ENCODE measurements at places on chromosomes 13 and 19.

GRCh38 chr19:41335467-41335866, 18.3 kb downstream of the TGFB1 start:
- DNase-seq, result no peak

DNA sequence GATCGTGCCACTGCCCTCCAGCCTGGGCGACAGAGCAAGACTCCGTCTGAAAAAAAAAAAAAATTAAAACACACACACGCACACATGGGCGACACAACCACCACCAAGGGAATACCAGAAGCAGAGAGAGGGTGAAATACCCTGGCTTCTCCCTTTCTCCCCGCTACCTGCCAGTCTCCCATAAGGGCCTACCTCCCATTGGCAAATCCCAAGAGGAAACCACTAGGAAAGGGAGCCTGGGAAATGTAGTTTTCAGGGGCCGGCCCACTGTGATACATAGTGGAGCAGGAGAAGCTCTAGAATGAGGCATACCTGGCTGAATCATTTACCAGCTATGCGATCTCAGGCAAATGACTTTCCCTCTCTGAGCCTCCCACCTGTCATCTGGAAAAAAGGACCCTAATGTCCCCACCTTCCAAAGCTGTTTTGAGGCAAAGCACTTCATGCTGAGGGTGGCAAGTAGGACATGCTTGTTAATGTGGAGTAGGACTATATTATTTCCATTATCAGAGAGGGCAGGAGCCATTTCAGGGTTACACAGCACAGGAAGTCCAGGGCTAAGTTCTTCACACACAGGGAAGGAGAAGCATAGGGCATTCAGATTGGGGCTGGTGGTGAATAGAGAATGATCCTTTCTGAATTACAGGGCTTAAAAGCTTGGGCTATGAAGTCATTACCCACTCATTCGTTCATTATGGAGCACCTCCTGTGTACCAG, 14.3 kb upstream of the HNRNPUL1 start:
- no peak for DNase-seq

DNA sequence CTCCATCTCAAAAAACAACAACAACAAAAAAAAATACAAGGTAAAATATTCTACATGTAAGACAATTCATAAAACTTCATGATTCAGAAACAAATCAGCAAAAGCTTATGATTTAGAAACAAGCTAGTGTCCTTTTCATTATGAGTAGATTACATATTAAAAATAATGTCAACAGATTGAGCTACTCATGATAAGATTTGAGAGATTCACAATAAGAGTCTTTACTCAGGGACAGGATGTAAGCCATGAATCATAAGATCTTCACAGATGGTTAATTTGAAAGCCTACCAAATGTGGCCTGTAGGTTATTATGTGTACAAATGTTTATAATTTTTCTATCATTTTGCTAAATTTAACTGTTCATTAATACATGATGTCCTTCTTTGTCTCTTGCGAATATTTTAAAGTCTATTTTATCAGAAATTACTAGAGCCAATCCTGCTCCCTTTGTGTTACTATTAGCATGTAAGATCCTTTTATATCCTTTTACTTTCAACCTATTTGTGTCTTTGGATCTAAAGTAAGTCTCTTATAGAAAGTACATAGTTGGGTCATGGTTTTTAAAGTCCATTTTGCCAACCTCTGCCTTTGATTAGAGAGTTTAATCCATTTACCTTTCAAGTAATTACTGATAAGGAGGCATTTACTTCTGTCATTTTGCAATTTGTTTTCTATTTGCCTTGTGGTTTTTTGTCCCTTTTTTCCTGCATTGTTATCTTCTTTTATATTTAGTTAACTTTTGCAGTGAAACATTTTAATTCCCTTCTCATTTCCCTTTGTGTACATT, 68.3 kb upstream of the RXFP2 start:
- DNase-seq, result no peak

DNA sequence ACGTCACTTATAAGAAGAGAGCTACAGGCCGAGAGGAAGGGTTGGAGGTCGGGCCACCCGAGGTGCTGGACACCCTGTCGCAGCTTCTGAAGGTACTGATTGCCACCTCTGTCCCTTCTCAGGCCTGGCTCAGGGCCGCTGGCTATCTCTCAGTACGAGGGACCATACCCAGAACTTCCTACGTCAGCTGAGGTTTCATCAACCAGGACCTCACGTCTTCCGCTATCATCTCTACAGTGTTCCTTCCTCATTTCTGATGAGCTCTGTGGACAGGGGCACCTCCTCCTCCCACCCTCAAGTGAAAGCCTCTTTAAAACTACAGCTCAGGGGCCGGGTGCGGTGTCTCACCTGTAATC, 58.2 kb upstream of the USE1 start:
- DNase-seq, result no peak

DNA sequence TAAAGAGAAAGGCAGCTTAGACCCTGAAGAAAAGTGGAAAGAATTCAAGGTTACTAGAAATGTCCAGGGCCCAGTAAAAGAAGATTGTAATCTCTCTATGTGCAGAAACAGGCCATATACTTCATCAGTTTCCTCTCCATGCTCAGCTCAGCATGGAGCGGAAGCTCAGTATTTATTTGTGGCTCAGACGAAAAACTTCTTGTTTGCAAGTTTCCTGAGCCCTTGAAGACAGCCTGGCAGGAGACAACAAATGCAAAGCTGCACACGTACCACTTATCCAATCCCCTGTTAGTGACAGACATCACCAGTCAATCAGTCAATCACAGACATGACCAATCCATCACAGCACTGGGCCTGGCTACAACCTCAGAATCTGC, 8.1 kb upstream of the KLF2 start:
- DNase-seq, result no peak

DNA sequence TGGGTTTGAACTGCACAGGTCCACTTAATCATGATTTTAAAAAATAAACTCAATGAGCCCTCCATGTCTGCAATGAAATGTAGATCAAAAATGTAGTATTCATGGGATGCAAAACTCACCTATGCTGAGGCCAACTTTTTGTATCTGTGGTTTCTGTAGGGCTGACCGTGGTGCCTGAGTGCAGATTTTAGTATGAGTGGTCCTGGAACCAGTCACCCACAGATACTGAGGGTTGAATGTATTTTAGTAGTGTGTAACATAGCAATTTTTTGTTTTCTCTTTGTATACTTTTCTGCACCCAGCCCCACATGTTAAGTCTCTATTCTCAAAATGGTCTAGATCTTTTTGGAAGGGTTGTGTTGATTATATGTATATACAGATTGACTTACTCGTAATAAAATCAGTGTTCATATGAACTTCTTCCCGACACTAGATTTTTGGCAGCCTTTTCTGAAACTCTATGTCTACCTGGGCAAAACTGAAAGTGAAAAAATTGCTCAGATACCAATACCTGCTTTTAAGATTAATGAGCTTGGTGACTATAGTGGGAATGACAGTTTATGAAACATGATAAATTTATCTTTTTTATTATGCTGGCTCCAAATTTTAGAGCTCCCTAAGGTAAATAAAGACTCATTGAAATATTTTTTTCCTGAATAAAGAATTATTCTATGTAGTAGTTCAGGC, 51.6 kb downstream of the DNAJC15 start:
- no peak for DNase-seq

GRCh38 chr13:111915104-111915551, 151.8 kb upstream of the SOX1 start:
- no peak for DNase-seq

- DNase-seq, result no peak
Measured at GRCh38 chr13:34241332-34241731, 423.4 kb downstream of the RFC3 start.

DNA sequence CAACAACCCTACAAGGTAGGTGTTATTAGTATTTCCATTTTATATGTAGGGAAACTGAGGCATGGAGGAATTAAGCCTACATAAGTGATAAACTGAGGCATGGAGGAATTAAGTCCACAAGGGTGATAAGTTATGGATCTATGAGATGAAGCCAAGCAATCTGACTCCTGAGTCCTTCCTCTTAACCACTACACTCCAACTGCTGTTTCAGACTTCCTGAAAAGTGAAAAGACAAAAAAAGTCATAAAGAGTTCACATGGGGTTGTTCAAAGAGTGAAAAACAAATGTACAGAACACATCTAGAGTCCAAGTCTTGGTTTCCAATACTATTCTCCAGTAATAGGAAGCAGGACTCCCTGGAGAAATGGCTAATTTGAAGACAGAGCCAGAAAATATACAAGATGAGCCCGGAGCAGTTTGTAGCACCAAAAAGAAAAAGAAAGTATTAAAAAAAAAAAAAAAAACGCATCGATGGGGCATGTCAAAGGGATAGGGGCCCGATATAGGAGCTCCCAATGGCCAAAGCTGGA, 12.1 kb downstream of the CRYL1 start:
- DNase-seq, result no peak

- peak; percentile 43 for DNase-seq
Measured at GRCh38 chr13:48975101-48975855, 434 bp upstream of the FNDC3A start.

DNA sequence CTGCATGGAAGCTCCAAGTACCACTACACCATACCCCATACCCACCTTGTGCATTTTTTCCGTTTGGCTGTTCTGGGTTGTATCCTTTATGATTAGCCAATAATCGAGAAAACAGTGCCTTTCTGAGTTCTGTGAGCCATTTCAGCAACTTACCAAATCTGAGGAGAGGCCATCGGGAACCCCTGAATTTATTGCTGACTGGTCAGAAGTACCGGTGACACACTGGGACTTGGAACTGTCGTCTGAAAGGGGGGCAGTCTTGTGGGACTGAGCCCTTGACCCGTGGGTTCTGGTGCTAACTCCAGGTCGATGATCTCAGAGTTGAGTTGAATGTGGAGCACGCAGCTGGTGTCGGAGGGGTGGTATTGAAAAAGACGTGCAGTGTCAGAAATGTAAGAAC, 15.0 kb downstream of the UPF3A start:
- DNase-seq, result no peak

DNA sequence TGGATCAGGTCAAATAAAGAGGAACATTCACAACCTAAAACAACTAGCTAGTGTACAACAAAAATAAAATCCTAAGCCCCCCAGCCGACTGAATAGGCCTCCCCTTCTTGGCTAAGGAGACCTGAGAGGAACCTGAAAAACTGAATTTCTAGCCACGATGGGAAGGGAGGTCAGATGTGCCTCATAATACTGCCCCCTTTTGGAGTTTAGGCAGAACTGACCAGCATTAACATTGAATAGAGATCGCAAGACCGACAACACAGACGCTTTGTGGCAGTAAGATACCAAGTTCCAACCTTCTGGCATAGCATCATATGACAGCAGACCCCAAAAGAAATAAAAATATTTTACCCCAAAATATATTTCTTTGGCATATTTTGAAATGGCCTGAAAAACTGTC, 15.9 kb downstream of the CBY2 start:
- no peak for DNase-seq

DNA sequence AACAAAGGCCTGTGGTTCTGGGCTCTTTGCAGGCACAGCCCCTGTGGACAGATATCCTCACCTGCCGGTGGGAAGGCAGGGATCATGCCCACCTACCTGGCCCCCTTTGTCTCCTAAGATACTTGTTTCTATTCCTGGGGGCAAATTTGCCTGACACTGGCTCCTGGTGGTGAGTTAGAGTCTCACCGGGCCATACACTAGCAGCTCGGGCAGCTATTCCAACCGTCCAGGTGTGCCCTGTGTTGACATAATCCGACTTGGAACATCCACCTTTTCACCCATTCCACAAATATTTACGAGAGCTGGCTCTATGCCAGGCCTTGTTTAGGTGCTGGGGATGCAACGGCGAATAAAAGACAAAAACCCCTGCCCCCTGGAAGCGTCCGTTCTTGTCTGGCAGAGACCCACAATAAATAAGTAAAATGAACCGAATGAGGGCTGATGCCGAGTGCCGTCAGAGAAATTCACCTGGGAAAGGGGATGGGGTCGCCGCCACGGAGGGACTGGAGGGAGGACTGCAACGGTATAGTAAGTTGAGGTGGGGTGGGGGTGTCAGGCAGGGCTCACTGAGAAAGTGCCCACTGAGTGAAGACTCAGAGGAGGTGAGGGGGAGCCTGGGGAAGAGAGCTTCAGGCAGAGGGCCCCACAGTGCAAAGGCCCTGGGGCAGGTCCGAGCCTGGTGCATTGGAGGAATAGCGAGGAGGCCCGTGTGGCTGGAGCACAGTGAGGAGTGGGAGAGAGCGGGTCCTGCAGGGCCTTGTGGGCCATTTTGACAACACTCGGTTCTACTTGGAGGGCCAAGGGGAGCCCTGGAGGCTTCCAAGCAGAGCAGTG, 43.2 kb upstream of the RANBP3 start:
- DNase-seq, result no peak

GRCh38 chr19:280541-281009, 10.6 kb downstream of the PLPP2 start:
- DNase-seq, result no peak

DNA sequence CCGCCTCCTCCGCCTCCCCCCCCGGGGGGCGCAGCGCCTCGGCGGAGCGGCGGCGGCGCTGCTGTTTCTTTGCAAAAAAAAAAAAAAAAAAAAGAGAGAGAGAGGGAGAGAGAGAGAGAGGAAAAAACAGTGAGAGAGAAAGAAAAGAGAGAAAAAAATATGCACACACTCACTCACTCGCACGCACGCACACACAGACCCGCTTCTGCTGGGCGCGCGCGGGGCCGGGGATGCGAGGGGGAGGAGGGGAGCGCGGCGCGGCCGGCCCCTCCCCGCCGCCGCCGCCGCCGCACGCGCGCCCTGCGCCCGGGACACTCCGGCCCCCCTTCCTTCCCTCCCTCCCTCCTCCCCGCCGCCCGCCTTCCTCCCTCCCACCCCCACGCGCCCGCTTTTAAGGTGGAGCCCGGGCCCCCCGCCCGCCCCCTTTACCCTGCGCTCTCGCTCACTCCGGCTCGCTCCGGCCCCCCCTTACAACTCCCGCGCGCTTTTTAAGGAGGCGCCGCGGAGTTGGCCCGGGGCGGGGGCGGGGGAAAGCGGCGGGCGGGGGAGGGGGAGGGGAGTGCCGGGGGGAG, at the start of gene SAMD1:
Gene SAMD1 (minus strand): TSS at position 243 of the 572 bp plus-strand sequence.
- DNase-seq, result peak; percentile 91

- no peak for DNase-seq
Measured at GRCh38 chr13:40120288-40120687, 464.8 kb downstream of the COG6 start.

DNA sequence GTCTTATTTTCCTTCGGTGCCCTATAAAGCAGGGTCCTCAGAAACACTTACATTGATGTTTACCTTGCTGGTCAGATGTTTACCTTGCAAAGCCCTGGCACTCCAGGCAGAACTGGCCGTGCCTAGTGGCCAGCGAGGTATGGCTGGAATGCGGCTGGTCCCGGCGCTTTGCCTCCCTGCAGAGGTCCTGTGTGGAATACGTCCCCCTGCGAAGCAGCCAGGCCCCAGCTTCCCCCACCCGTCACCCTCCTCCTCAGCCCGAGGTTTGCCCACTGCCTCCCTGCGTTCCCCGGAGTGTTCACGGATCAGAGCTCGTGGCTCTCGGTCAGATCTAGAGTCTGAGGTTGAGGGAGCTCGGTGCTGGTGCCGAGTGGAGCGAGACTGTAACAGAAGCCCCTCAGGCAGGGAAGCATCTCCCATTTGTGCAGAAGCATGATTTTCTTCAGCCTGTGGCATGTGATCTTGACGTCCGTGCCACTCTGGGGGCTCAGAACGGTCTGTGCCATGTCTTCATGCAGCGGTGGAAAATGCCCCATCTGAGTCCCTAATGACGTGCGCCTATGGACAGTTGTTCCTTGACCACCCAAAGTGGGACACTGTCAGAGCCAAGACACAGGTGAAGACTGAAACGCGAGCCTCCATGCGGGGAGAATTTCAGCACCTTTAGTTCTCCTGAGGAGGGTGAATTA, 54.8 kb upstream of the SOX1 start:
- DNase-seq, result no peak
